ENCODE measurements at places on chromosomes 1 and 21.

DNA sequence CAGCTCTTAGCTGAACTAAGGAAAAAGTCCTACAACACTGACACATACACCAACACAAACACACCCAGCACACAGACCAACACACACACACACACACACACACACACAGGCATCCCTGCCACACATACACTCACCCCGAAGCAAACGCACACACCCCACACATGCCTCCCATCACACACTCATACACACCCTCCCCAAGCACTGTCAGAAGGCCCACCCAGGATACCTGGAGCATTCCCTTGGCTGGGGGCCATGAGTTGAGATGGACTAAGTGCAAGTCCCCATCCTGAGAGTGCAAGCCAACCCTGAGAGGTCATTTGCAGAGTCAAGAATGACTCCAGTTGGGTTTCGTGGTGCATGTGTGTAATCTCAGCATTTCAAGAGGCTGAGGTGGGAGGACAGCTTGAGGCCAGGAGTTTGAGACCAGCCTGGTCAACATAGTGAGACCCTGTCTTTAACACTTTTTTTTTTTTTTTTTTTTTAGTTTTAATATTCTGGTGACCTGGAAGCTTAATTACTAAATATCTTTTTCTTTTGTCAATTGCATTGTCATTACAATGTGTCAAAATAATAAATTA is 117.3 kb downstream of the RHOU start:
- no peak for DNase-seq

DNA sequence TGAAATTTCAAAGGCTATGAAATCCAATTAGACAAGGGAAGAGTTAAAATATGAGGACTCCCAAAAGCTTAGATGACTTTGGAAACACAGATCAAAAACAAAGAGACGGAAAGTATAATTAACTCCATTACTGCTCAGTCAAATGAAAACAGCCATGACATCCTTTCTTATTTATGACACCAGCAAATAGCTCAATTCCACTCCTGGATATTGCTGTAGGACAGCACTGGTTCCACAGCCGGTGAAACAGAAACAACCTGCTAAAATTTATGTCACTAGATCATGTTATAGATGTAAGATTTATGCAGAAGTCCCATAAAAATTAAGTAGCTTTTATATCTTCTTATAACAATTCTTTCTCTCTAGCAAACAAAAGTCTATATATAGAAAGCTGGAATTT is 65.6 kb upstream of the RRP15 start:
- no peak for DNase-seq

GRCh38 chr1:186026946-186027345 is 292.8 kb downstream of the HMCN1 start:
- no peak for DNase-seq

GRCh38 chr1:54409156-54410142 is 3.3 kb upstream of the SSBP3 start:
- DNase-seq, result peak; percentile 82

GRCh38 chr1:59094001-59094400 is 202.9 kb upstream of the FGGY start:
- no peak for DNase-seq

DNA sequence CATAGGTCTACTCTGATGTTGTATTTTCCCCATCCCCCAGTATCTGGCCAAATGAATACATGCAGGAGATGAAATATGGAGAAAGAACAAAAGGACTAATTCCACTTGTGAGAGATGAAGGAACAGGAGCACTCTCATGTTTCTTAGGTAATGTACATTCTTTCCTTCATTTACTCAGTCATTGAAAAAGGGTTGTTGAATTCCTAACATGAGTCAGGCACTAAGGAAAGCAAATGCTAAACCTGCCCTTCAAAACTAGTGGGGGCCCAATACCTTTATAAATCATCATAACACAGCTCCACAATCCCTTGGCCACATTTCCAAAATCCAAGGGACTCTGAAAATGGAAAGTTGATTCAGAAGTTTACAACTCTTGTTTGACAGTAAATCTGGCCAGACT is 94.3 kb downstream of the DIRAS3 start:
- DNase-seq, result no peak

- DNase-seq, result no peak
Measured at GRCh38 chr1:147202576-147202975, 22.6 kb downstream of the FMO5 start.

DNA sequence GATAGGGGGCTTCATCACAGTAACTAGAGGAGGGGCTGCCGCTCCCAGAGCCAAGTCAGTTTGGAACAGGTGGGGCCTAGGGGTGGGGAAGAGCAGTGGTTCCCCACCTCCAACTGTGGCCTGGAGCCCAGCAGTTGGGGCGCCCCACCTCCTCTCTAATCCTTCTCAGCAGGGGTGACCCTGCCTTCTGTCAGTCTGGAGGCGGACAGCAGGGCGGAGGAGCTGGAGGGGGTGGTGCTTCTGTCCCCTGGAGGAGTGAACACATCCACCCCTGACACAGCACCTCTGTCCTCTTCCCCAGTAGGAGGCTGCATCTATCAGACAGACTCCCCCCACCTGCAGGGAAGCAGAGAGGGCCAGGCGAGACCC is 73.8 kb downstream of the MRPL37 start:
- DNase-seq, result peak; percentile 71

- DNase-seq, result peak; percentile 22
Measured at GRCh38 chr1:111801071-111801850, 45.6 kb downstream of the DDX20 start.

DNA sequence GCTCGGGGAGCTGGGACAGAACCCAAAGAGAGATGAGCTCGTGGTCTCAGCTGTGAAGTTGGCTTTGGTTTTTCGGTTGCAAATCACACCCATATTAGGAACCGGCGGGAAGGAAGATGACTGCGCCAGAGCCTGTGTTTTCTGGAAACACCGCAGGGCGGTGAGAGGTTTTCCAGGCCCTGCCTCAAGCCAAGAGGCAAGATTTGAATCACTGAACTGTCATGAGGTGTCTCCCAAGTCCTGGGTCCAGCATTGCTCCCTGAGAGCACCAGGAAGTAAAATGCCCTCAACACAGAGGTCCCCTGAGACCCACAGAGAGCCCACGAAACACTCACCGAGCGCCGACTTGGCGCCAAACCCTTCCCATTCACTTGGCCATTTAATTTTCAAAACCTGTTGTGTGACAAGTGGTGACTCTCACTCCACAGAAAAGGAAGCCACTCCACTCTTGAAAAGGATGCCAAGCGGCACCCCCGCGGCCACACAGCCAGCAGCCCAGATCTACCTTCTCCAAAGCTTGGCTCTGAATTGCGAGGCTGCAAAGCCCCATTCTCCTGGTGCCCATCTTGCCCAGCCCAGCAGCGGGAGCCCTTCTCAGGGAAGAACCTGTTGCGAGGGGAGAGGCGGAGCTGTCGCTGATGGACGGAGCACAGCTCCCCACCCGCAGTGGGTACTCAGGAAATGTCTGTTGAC is 99.0 kb upstream of the RUNX3 start:
- no peak for DNase-seq

- no peak for DNase-seq
Measured at GRCh38 chr1:46421739-46422138, 27.6 kb downstream of the FAAH start.

- DNase-seq, result no peak
Measured at GRCh38 chr1:178371235-178371634, 125.5 kb downstream of the CLEC20A start.

- DNase-seq, result no peak
Measured at GRCh38 chr1:17053086-17053684, 647 bp downstream of the SDHB start.

- no peak for DNase-seq
Measured at GRCh38 chr1:116805398-116805797, 51.2 kb downstream of the CD2 start.

- peak; percentile 17 for DNase-seq
Measured at GRCh38 chr1:34749992-34750391, 4.9 kb upstream of the GJB5 start.

DNA sequence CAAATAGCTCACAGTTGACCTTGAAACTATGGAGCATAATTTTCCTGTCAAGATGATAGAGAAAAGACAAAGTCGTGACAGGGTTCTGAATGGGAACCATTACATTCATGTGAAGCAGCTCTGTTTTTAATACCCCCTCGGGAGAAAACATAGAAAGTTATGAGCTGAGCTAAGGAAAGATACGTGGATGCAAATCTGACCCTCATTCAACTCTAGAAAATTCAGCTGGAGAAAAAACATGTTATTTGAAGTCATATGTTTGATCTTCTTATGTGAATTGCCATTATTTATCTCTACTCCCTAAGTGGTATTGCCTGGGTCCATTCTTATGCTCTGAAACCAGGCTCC is 48.0 kb upstream of the LRRC52 start:
- DNase-seq, result no peak

DNA sequence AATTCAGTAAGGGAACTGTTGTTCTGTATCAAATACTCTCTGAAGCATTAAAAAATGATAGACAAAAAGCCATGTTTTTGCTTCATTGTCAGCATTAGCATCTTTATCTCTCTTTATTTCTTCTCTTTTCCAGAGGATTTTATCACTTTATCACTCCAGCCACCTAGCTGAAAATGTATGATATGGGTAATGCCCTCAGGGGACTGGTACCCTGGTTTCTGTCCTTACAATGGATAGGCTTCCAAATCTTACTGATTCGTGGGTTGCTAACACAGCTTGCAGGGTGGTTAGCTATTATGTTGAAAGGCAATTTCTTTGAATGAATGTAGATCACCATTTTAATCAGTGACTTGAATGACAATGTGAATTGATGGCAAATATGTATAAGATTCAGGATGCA is 23.3 kb upstream of the HRNR start:
- DNase-seq, result no peak

All from ELF-1 (cell line).